ENCODE measurements at places on chromosomes 7 and 10.
A peak's percentile ranks its signal among the peaks of the same experiment; 100 is the strongest.

DNA sequence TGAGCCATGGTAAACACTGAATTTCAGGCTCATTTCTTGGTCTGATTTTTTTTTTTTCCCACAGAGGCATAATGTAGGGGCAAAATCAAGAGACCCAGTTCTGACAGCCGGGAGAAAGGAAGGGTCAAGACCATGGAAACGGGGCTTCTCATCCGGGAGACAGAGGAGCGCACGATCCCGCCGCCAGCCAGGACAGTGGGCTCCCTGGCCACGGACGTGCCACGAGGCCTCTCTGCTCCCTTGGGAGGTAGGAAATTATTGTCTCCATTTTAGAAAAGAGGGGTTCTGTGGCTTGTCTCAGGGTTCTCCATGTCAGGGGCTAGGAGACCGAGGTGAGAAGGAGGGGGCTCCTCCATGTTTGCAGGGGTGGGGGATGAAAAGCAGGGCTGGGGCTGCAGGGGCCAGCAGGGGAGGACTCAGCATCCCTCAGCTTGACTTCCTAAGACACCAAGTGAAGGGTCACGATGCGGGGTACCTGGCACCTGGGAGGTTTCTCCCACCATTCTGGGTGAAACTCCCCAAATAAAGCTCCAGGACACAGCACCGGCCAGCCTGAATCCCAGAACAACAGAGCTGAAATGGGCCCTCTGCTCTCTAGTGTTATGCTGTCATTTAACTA is 37.6 kb downstream of the PPIF start:
- DNase-seq, result no peak

DNA sequence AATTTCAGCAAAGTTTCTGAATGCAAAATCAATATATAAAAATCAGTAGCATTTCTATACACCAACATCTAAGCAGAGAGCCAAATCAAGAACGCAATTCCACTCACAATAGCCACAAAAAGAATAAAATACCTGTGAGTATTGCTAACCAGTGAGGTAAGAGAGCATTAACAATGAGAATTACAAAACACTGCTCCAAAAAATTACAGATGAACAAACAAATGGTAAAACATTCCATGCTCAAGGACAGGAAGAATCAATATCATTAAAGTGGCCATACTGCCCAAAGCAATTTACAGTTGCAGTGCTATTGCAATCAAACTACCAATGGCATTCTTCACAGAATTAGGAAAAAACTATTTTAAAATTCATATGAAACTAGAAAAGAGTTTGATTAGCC is 61.5 kb downstream of the HECTD2 start:
- no peak for DNase-seq

GRCh38 chr10:132607961-132608495 is 70.4 kb downstream of the INPP5A start:
- no peak for DNase-seq

GRCh38 chr7:4079956-4080355 is 602.1 kb upstream of the FOXK1 start:
- DNase-seq, result no peak

- no peak for DNase-seq
These were observed 60.8 kb upstream of the SP4 start for GRCh38 chr7:21367081-21367480.

DNA sequence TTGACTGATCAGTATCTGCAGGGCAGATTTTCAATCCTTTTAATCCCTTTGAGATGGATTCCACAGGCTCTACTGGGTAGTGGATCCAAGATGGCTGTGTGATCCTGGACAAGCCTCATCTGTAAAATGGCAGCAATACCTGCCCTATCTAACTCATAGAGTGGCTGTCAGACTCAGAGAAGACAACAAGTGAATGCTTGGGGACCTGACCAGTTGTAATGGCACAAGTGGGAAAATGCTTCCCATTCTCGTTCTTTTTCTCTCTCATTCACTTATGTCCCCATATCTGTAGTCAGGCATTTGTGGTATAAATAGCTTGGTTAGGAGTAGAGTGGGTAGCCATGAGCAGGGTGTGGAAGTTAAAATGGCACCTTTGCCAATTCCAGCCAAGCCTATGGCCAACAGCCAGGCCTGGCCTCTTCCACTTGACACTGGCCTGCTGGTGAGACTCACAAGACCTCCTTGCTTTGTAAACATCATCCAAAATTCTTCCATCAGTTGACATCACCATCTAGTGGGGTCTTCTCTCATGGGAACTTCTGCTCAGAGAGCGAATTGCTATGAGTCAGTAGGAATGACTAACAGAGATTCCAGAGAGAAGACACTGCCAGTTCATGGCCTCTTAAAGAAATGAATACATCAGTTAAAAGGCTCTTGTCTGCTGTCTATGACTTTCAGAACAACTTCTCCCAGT is 150.1 kb downstream of the PLPP4 start:
- DNase-seq, result peak; percentile 71

DNA sequence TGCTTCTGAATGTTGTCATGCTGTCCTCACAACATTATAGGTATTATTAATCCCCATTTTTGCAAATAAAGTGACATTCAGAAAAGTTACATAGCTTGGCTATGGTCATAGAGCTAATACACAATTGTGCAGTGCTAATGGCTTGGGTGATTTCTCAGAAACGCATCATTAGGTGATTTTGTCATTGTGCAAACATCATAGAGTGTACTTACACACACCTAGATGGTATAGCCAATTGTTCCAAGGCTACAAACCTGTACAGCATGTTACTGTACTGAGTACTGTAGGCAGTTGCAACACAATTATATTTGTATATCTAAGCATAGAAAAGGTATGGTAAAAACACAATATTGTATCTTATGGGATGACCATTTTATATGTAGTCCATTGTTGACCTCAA is 91.0 kb downstream of the BTAF1 start:
- no peak for DNase-seq

DNA sequence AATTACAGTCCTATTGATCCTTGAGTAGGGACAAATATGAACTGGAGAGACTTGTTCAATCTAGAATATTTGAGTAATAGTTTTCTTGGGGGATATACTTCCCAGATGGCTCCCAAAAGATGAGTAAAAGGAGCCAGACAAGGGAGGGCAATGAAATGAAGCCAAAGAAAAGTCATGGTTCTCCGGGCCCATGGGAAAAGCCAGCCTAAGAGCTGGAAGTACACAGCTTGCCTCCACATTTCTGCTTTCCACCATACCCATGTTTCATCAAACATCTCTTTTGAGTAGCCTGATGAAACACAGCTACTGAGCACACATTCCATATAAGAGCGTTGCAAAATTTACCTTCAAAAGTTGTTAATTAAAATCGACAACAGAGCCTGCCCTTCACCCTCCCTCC is 535.0 kb upstream of the FZD8 start:
- no peak for DNase-seq

DNA sequence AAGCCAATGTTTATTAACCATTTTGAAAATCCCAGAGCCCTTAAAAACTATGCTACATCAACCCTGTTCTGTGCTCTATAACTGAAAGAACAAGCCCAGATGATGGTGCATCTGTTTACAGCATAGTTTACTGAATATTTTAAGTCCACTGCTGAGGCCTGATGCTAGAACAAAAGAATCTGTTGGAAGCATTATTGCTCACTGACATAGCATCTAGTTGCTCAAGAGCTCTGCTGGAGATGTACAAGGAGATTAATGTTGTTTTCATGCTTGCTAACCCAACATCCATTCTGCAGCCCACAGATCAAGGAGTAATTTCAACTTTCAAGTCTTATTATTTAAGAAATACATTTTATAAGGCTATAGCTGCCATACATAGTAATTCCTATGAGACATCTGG is 181.3 kb upstream of the FEZF1 start:
- no peak for DNase-seq

GRCh38 chr7:106220307-106220706 is 64.5 kb downstream of the NAMPT start:
- DNase-seq, result no peak

- peak; percentile 37 for DNase-seq
These were observed 28.6 kb downstream of the ORC5 start for GRCh38 chr7:104179178-104179577.

DNA sequence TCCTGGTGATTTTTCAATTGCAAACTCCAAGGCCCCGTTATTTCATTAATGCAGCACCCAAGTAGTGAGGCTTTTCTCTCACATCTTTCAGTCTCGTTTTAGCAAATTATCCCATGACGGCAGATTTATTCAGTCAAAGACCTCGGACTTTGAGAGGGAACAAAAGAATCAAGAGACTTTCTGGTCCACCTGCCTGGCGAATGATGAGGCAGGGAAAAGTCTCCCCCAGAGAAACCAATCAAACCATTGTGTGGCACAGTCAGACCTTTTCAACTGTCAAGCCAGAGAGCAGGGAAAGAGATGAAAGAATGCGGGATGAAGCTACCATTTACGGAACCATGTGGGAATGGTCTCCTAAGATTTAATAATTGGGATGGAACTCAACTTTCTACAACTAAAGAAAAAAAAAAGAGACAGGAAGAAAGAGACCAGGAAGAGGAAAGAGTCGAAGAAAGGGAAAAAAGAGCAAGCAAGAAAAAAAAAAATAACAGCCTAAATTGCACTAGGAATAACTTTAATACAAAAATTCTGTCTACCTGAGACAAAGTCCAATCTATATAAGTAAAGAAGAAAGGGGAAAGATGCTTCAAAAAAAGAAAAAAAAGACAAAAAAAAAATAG is 22.8 kb downstream of the GLI3 start:
- DNase-seq, result no peak

GRCh38 chr10:114304571-114305421 is 65.7 kb downstream of the VWA2 start:
- DNase-seq, result peak; percentile 55

DNA sequence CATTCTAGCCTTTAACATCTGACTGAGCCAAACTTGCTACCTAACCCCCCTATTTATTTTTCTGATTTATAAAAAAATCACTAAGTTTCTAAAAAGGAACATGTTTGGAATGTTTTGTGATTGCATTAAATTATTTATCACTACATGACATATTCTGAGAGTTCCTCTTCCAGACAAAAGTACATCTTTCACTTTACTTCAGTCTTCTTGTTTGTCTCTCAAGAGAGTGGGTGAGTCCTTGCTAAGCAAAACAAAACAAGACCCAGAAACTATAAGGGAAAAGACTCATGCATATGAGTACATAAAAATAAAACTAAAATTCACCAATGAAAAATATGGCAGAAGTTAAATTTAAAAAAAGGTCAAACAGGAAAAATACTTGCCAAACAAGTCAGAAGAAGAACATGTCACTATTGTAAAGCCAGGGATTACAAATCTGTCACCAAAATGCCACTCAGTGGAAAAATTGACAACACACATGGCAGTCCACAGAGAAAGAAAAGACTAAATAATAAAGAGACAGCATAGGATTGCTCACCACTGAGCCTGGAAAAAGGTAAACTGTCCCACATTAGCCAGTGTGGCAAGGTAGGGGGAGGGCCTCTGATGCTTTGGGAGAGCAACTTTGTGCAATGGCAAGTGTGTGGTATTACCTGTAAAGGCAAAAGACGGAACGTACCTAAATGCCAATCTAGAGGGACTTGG is 166.7 kb upstream of the ZNF32 start:
- no peak for DNase-seq

- DNase-seq, result no peak
These were observed 30.0 kb downstream of the TECTB start for GRCh38 chr10:112313234-112313633.

GRCh38 chr7:67696124-67696523 is 699.5 kb downstream of the TYW1 start:
- DNase-seq, result no peak

- no peak for DNase-seq
These were observed 51.1 kb upstream of the ADRB1 start for GRCh38 chr10:113992471-113993011.

DNA sequence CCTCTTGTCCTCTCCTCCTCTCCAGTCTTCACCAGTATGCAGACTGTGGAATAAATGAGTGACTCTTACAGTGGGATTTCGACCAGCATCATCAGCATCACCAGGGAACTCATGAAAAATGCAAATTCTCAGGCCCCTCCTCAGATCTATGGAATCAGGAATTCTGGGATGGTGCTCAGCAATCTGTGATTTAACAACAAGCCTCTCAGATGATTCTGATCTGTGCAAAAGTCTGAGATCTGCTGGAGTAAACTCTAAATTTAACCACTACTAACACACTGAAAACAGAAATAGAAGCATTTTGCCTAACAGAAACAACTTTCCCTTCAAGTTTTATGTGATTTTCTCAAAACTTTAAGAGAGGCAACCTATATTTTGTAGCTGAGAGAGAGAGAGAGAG is 124.8 kb upstream of the FAM3C start:
- no peak for DNase-seq

DNA sequence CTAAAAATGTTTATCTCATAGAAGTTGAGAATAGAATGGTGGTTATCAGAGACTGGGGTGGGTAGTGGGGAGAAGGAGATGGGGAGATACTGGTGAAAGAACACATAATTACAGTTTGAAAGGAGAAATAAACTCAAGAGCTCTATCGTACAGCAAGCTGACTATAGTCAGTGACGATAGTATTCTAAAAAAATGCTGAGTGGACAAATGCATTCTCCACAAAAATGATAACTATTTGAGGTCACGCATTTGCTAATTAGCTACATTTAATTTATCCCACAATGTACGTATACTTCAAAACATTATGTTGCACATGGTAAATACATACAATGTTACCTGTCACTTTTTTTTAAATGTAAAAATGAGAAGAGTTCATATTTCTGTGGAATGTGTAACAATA is 507.7 kb downstream of the CALN1 start:
- no peak for DNase-seq

GRCh38 chr7:134710854-134711624 is 64.4 kb downstream of the BPGM start:
- DNase-seq, result no peak

GRCh38 chr10:65769828-65770227 is 1156.0 kb upstream of the LRRTM3 start:
- no peak for DNase-seq

- no peak for DNase-seq
These were observed 120.3 kb downstream of the GATA3 start for GRCh38 chr10:8174762-8175161.

- peak; percentile 33 for DNase-seq
These were observed 300.6 kb downstream of the PLXNA4 start for GRCh38 chr7:132275416-132276233.

GRCh38 chr7:82347808-82348207 is 95.8 kb downstream of the CACNA2D1 start:
- DNase-seq, result no peak

DNA sequence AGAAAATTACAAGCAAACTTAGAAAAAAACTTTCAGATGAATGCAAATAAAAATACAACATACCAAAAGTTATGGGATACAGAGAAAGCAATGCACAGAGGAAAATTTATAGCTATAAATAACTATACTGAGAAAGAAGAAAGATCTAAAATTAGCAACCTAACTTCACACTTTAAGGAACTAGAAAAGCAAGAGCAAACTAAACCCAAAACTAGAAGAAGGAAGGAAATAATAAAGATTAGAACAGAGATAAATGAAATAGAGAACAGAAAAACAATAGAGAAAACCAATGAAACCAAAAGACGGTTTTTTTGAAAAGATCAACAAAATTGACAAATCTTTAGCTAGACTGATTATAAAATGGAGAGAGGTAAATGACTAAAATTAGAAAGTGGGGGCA is 9.6 kb upstream of the STRA8 start:
- DNase-seq, result no peak

GRCh38 chr10:95782318-95782717 is 26.4 kb downstream of the ENTPD1 start:
- DNase-seq, result no peak
